ENCODE measurements at places on chromosomes 4 and X.

DNA sequence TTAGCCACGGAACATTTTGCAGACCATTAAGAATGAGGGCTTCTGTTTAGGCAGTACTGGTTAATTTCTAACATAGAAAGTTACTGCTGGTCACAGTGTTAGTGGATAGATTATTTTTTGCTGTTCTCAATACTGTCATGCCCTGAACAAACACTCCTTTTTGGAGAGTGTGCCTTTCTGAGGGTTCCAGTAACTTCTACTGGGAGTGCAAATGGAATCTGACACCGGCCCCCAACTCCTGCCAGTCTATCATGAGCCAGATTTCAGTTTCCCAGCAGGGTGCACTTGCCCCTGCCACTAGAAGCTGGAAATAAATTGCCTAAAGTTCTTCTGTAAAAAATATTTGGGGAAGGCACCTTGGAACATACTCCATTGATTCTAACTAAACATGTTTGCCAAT, 224.4 kb upstream of the GPC4 start:
- DNase-seq, result no peak

- no peak for DNase-seq
Measured at GRCh38 chr4:143736861-143737260, 36.4 kb upstream of the FREM3 start.

DNA sequence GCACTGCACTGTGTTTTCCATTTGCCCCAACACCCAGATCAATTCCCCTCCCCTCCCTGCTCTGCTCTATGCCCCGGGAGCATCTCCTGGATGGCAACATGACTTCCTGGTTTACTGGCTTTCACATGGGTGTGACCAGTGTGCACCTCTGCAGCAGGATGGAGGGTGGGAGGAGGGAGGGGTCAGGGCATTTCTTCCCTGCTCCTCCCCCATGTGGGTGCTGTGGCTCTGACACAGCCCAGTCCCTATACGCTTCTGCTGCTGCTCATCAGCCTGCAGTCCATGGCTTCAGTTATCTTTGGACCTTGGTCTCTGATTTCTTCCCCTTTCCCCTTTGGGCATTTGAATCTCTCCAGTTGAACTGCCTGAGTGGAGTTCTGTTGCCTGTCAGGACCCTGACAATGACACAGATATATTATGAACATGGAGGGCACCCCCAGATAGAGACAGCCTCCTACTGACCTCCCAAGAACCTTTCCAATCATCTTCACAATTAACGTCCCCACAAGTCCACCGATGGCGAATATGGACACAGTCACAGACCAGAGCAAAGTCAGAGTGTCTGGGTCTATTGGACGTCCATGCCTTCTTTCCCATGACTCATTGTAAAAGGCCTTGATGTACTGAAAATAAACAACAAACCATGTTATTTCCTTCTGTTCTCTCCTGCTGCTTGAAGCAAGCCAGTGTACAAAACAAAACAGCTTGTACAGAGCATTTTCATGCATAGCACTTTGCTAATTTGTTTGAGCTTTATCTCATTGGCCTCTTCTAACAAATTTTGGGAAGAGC, 24.8 kb downstream of the SLC2A9 start:
- peak; percentile 16 for DNase-seq

DNA sequence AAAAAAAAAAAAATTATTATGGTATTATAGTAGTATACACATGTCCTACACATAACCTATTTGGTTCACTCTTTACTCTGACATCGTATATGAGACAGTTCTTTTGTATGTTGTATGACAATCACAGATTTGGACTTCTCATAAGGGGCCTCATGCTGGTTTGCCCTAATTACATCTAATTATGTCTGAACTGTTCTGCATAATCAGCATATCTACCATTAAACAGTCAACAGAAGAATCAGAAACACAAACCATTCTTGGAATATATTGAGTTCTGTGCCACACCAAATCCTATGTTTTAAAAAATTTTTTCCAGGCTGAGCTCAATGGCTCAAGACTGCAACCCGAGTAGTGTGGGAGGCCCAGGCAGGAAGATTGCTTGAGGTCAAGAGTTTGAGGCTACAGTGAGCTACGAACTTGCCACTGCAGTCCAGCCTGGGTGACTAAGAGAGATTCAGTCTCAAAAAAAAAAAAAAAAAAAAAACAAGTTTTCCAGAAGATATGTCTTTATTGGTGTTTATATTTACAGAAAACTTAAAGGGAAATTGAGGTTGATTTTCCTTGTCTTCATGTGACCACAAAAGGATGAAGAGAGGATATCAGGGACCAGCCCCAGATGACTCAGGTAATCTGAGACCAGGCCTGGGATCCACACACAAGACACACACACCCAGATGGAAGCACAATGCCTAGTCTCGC, 22.2 kb downstream of the TRIM61 start:
- DNase-seq, result no peak

- no peak for DNase-seq
Measured at GRCh38 chrX:7926501-7926900, 712 bp downstream of the PNPLA4 start.

DNA sequence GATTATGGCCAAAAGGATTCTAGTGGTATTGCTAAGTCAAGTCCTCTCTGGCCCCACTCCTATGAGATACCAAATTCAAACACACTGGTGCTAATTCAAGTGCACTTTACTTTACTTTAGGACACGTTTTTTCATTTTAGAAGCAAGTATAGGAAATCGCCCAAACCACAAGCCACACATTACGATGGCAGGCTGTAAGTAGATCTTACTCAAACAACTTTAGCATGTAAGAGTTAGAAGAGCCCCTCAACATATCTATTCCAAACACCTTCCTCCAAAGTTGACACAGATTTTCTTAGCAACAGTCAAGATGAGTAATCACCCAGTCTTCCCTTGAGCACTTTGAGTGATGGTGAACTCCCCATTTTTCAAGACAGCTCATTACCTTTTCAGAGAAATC, 43.6 kb downstream of the DRD5 start:
- no peak for DNase-seq

GRCh38 chr4:10093801-10094552, 22.6 kb downstream of the WDR1 start:
- DNase-seq, result no peak

DNA sequence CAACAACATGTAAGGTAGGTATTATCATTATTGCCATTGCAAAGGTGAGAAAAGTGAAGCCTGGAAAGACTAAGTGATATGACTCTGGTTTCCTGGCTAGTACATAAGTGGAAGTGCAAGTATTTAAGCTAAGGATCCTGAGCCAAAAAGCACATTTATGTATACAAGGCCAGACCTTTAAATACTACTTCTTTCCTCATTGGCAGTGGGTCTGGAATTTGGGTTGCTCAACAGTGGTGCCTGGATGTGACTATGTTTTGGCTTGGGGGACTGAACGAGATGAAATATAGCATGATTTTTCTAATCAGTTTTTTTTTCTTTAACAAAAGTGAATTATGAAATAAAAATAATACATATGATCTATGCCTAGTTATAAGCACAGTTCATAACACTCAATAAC, 7.4 kb upstream of the FGF13 start:
- peak; percentile 18 for DNase-seq

DNA sequence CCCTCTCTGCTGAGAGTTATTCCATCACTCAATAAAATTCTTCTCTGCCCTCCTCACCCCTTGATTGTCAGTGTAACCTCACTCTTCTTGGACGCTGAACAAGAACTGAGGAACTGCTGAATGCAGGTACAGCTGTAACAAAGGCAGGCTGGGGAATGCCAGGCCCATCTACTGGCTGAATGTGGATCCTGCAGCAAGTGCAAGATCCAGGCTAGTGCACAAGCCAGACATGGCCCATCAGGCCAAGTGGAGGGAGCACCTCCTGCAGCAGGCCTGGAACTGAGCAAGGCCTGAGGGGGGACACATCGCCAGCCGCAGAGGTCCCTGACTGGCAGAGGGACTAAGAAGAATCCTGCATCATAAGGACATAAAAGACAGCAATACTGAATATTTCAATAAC, 411.8 kb upstream of the PCDH10 start:
- DNase-seq, result no peak

DNA sequence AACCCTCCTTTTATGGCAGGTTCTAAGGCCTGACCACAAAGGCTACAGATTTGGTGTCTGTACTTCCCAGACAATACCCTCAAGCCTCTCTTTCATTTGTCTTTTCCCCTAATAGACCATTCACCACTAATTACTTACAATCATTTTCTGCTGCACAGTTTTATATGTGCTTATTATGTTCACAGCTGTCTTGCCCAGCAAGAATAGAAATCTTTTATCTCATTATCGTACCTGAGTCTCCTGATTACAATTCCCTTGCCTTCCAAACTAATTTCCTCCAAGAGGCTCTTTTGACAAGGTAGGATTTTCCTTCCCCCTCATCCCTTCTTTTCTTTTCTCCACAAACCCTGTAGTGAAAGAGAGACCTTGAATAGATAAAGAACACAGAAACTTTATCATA, 352.5 kb upstream of the FMR1 start:
- no peak for DNase-seq

DNA sequence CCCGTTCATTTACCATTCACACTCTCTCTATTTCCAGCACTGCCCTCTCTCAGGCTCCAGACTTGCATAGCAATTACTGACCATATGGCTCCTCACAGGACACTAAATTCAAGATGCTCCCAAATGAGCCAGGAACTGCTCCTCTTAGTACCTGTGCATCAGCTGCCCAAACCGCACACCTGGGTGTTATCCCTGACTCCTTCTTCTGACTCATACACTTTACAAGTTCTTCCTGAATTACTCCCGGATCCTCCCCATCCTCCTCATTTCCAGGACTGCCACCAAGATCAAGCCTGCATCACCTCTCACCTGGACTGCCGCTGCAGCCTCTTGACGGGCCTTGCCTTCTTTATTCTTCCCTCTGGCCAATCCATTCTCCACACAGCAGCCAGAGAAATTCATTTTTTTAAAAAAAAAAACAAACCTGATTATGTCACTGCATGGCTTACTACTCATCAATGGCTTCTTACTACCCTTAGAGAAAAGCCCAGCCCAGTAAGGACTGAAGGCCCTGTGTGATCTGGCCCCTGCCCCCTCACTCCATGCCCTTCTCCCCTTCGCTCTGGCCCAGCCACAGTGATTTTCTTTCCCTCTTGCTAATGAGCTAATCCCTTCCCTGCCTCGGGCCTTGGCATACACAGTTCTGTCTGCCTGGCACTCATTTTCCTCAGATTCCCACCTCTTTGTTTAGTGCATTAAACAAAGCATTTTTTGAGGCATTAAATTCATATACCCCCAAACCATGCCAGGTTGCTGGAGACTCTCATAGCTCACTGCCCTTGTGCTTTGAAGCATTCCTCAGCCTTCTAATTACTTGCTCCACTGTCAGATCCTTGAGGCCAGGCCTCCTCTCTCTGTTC, 92.0 kb downstream of the PDGFRA start:
- no peak for DNase-seq

DNA sequence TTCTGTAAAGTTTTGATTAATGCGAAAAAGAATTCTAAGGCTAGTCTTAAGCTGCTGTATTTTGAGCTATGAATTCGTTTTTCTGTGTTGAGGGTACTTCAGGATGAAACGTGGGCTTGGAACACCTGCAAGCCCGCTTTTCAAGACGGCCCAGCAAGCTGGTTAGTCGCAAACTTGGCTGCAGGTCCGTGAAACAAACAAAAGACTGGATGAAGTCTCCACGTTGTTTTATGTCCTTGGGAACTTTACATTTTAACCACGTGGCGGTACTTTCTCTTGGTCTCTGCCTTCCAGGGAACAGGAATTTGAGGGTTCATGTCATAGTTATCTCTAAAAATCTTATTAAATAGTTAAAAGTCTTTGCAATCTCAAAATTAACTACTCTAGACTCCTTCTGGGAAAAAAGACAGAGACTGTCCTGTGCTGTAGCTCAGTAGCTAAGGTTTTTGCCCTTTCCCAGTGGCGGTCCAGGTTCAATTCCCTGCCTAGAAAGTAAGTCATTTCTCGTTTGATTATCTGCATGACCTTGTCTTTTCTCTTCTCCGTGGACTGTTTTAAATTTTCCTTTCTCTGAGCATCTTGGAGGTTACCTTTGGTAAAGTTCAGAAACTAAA, 21.0 kb downstream of the TENM3 start:
- no peak for DNase-seq

DNA sequence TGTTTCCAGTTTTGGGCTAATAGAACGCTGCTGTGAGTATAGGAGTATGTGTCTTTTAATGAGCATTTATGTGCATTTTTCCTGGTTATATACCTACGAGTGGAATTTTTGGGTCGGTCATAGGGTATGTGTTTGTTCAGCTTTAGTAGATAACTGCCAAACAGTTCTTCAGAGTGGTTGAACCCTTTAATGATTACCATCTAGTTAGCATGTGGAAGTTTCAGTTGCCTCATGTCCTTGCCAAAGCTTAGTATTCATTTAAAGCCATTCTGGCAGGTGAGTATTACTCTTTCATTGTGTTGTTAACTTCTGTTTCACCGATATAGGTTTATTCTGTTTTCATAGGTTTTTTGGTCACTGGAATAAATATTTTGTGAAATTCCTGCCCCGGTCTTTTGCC, 229.1 kb downstream of the ARHGAP10 start:
- DNase-seq, result no peak

- no peak for DNase-seq
Measured at GRCh38 chrX:69282893-69283690, 117.8 kb upstream of the PJA1 start.

DNA sequence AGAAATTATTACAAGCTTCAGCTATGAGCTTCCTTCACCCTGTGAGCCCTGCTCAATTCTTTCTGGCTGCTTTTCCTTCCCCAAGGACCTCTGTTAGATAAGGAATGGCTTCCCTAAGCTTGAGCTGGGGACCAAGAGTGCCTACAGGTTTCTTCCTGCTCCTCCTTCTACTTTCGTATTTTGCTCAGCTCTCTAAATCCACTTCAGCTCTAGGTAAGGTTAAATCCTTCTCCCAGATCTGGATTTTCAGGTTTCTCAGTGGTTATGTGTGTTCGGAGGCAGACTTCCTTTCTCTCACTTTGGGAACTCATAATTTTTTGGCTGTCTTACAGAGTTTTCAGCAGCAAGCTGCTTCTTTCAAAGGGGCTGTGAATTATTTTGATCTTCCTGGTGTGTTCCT, 21.9 kb upstream of the ZDHHC15 start:
- DNase-seq, result no peak

- peak; percentile 31 for DNase-seq
Measured at GRCh38 chrX:123422875-123423274, 238.8 kb downstream of the GRIA3 start.

DNA sequence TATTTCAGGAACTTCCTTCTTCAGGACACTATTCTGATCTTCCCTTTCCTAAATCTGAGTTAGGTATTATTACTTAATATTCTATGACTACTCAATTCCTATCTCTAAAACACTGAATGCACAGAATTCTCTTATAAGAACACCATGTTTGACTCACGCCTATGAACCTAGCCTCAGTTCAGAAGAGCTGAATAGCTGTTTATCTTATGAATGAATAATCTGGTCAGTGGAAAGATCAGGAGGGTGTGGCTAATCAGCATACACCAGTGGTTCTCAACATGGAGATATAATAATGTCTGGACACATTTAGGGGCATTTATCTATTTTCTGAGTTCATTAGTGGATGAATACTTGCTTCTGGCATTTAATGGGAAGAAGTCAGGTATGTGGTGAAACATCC, 24.2 kb downstream of the EPHA5 start:
- DNase-seq, result no peak
